ENCODE measurements at places on chromosomes 5 and 9. TPM values are rescaled to one million over a fixed set of nuclear protein-coding genes. Genes with fewer than 3 reads are reported as not detected.

CCDC127 gene
- total RNA-seq = 7.5 TPM

C5orf52 gene
- total RNA-seq = not detected

SPINK6 gene
- not detected for total RNA-seq

PSAT1 gene
- 0.20 TPM for total RNA-seq

GABRA1 gene
- not detected for total RNA-seq

NOL8 gene
- 13.5 TPM for total RNA-seq

TRIM36 gene
- total RNA-seq = 1.3 TPM

CCNJL gene
- total RNA-seq = 7.6 TPM

PRR7 gene
- total RNA-seq = 1.8 TPM

DNA sequence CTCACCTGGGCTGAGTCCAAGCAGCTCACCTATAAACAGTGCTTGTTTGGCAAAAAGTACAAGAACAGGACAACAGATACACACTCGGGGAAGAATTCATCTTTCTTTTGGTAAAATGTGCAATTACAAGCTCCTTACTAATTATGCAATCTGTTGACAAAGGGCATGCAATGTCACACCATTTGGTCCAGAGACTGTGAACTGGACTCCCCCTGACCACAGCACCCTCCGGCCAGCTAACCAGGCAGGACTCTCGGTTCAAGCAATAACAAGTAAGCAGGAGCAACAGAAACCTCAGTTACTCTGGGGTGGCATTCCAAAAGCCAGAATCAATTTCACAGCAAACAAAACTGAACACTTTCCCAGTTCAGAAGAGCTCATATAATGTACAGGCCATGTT lies 113.8 kb downstream of the GNAQ start:
- H3K4me3 ChIP-seq = no peak overlapping the region
- H3K27me3 ChIP-seq = no peaks in the 10 kb centered on the region
- H3K4me1 ChIP-seq = no peaks in the 10 kb centered on the region

DNA sequence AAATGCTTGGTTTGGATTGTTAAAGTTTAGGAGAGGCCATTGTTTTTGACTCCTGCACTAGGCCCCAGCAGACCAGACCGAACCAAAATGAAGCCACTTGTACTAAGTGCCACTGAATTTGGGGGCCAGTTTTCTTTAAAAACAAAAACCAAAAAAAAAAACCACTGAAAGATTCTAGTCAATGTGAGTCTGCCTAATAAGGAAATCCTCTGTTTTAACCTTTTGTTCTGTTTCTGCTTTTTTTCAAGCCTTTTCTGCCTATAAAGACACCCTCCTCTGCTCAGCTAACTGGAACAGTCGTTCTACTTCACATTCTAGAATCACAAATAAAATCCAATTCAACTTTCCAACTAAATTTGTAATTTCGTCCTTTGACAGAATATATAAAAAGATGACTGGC lies 64.9 kb downstream of the SERINC5 start:
- no peak overlapping the region for H3K4me3 ChIP-seq
- peak overlapping the region; percentile 90 for H3K27ac ChIP-seq
- DNase-seq = no peak
- peaks cover 63% of the 10 kb centered on the region for H3K4me1 ChIP-seq
- no peaks in the 10 kb centered on the region for H3K36me3 ChIP-seq

GRCh38 chr5:179414459-179415261 lies 69.4 kb upstream of the ADAMTS2 start:
- no peaks in the 10 kb centered on the region for H3K27me3 ChIP-seq
- H3K4me1 ChIP-seq = no peaks in the 10 kb centered on the region
- no peak overlapping the region for H3K27ac ChIP-seq
- no peaks in the 10 kb centered on the region for H3K36me3 ChIP-seq
- no peak overlapping the region for H3K4me3 ChIP-seq

DNA sequence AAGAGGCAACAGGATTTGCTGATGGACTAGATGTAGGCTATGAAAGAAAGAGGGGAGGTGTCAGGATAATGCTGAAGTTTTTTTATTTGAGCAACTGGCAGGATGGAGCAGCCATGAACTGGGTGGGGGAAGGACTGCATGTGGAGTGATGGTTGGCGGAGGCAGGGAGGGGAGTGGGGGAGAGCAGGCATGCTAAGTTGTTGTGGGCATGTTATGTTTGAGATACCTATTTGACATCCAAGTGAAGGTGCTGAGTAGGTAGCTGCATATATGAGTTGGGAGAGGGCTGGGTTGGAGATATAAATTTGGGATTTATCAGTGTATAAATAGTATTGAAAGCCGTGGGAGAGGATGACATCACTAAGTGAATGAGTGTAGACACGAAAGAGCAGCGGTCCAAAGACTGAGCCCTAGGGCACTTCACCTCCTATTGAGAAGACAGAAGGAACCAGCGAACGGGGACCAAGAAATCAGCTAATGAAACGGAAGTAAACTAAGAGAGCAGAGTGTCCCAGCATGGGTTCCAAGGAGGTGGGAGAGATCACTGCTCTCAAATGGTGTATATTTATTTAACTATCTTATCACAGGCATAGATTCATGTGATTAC lies 7.4 kb downstream of the BSPRY start:
- no peak overlapping the region for H3K4me3 ChIP-seq
- no peak for DNase-seq

- DNase-seq = no peak
- H3K4me3 ChIP-seq = no peak overlapping the region
- H3K36me3 ChIP-seq = no peaks in the 10 kb centered on the region
- peak overlapping the region; percentile 40 for H3K27ac ChIP-seq
These were observed 604.2 kb upstream of the CLINT1 start for GRCh38 chr5:158463188-158463587.

- no peaks in the 10 kb centered on the region for H3K27me3 ChIP-seq
- DNase-seq = no peak
- peaks cover 24% of the 10 kb centered on the region for H3K4me1 ChIP-seq
- H3K36me3 ChIP-seq = peaks cover 41% of the 10 kb centered on the region
- H3K27ac ChIP-seq = no peak overlapping the region
These were observed 1.6 kb downstream of the CLPTM1L start for GRCh38 chr5:1343315-1343751.

DNA sequence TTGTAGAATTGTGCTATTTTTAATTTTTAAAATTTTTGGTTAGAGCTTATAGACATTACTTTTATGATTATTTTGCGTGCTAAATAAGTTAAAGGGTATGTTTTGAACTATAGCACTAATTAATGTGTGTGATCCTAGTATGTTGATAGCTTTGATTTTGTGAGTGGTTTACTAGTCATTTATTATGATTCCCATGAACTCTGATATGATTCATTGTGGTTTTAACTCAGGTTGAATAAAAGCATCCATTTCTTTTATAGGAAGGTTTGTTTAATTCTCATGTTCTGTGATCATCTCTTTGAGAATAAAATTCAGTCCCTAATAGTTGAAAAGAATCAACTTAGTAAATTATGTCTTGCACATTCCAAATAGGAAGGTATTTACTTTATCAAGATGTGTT lies 22.5 kb downstream of the C5orf22 start:
- H3K4me3 ChIP-seq = no peak overlapping the region
- H3K27ac ChIP-seq = no peak overlapping the region
- no peaks in the 10 kb centered on the region for H3K27me3 ChIP-seq
- no peaks in the 10 kb centered on the region for H3K36me3 ChIP-seq
- H3K4me1 ChIP-seq = no peaks in the 10 kb centered on the region

GRCh38 chr5:172038167-172038566 lies 31.7 kb upstream of the FBXW11 start:
- peaks cover 7% of the 10 kb centered on the region for H3K4me1 ChIP-seq
- no peaks in the 10 kb centered on the region for H3K27me3 ChIP-seq
- H3K36me3 ChIP-seq = no peaks in the 10 kb centered on the region
- H3K4me3 ChIP-seq = no peak overlapping the region

DNA sequence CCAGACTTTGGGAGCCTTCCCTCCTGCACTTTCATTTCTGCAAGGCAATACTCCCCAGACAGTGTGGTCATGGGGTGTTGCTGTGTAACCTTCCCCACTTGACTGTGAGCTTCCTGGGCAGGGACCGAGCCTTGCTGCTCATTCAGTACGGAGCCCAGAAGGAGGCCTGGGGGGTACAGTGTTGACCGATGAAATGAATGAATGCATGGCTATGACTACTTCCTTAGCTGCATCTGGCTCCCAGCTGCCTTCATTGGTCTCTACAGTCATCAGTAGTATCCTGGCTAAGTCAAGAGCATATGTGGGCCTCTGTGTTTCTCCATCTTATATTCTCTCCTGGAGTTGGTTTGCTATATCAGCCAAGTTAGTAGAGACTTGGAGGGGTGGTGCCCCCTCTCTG lies 9.9 kb downstream of the FRMPD1 start:
- no peaks in the 10 kb centered on the region for H3K4me1 ChIP-seq
- H3K27ac ChIP-seq = no peak overlapping the region
- no peak overlapping the region for H3K4me3 ChIP-seq

GRCh38 chr5:13946111-13946510 lies 1.6 kb upstream of the DNAH5 start:
- no peaks in the 10 kb centered on the region for H3K36me3 ChIP-seq
- no peak overlapping the region for H3K4me3 ChIP-seq
- no peaks in the 10 kb centered on the region for H3K27me3 ChIP-seq

GRCh38 chr5:180070756-180071530 lies 616 bp downstream of the RNF130 start:
- H3K36me3 ChIP-seq = no peaks in the 10 kb centered on the region
- peaks cover 38% of the 10 kb centered on the region for H3K4me1 ChIP-seq
- no peaks in the 10 kb centered on the region for H3K27me3 ChIP-seq
- peak overlapping the region; percentile 95 for H3K4me3 ChIP-seq
- DNase-seq = no peak

- H3K36me3 ChIP-seq = no peaks in the 10 kb centered on the region
- no peak overlapping the region for H3K4me3 ChIP-seq
- no peak for DNase-seq
- H3K4me1 ChIP-seq = no peaks in the 10 kb centered on the region
These were observed 30.0 kb upstream of the ADRA1B start for GRCh38 chr5:159886296-159886695.

DNA sequence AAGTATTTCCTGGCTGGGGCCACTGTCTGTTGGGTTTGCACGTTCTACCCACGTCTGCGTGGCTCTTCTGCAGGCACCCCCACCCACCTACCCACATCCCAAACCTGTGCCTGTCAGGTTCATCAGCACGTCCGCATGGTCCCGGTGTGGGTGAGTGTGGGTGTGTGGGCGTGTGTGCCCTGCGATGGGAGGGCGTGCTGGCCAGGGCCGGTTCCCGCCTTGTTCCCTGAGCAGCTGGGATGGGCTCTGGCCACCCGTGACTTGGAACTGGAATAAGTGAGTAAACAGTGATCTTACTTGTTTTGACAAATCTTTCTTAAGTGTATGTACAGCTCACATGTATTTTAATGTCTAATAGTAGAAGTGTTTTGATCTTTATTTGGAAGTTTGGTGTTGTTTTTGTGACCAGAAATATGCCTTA lies 20.4 kb downstream of the ERGIC1 start:
- H3K4me1 ChIP-seq = peaks cover 58% of the 10 kb centered on the region
- DNase-seq = no peak
- no peak overlapping the region for H3K4me3 ChIP-seq
- H3K27me3 ChIP-seq = no peaks in the 10 kb centered on the region
- H3K36me3 ChIP-seq = no peaks in the 10 kb centered on the region

GRCh38 chr5:31231177-31231838 lies 37.8 kb downstream of the CDH6 start:
- peaks cover 10% of the 10 kb centered on the region for H3K4me1 ChIP-seq
- H3K27ac ChIP-seq = no peak overlapping the region
- H3K27me3 ChIP-seq = no peaks in the 10 kb centered on the region
- H3K36me3 ChIP-seq = no peaks in the 10 kb centered on the region
- DNase-seq = no peak

GRCh38 chr9:74643303-74643923 lies 146.3 kb downstream of the RORB start:
- H3K4me3 ChIP-seq = no peak overlapping the region
- H3K4me1 ChIP-seq = no peaks in the 10 kb centered on the region
- no peaks in the 10 kb centered on the region for H3K27me3 ChIP-seq
- DNase-seq = no peak

DNA sequence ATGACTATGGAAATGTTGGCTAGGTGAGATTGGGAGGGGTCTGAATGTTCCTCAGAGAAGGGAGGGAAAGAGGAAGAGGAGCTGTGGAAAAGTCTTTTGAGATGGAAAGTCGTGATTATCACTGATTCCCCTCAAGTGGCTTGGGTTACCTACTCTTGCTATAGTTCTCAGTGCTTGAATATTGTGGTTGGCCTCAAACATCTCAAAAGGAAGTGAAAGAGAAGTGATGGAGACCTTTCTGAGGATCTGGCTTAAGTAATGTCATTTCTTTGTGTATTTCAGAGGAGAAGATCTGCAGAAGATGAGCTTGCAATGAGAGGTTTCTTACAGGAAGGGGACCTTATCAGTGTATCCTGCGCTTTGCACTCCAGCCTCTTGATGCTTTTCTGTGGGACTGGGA lies 5.5 kb downstream of the EXOSC2 start:
- no peak overlapping the region for H3K4me3 ChIP-seq
- peaks cover 81% of the 10 kb centered on the region for H3K36me3 ChIP-seq
- no peaks in the 10 kb centered on the region for H3K27me3 ChIP-seq
- H3K27ac ChIP-seq = no peak overlapping the region
- peaks cover 25% of the 10 kb centered on the region for H3K4me1 ChIP-seq

DNA sequence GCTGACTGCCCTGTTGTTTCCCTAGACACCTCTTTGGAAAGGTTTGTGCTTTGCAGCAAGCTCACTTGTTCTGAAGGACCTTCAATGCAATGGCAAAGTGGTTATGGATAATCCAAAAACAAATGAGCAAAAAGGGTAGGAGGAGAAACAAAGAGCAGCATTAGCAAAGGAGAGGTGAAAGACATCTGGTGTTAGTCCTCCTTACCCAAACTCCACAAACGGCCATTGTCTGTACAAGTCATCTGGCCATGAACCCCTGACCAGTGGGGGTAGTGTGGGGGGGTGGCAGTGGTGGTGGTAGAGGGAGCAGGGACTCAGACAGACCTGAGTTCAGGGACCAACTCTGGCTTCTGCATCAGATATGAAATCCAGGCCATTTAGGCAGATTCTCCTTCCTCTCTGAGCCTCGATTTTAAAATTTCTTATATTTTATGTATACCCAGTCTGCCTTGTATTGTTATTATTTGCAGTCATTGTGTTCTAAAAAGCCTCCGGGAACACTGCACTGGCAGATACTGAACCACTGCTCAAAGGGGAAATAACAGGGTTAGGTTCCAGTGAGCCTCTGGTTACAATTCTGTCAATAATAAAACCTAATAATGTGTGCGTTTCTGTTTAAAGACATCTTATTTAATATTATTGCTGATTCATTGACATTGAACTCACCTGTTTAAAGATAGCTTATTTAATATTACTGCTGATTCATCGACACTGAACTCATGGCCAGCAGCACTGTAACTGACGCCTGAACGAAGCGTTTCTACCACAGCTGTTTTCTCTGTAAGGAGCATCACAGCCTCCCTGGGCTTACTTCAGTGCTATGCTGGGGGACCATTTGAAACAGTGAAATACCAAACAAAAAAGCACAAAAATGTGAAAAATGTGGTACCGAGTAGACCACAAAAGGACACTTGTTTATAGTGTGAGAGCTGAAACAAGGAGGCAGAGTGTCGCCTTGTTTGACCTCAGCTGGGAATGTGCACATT lies 156.0 kb downstream of the SEC61B start:
- no peak overlapping the region for H3K4me3 ChIP-seq
- H3K36me3 ChIP-seq = no peaks in the 10 kb centered on the region
- no peaks in the 10 kb centered on the region for H3K4me1 ChIP-seq
- H3K27ac ChIP-seq = no peak overlapping the region
- H3K27me3 ChIP-seq = no peaks in the 10 kb centered on the region

- no peak overlapping the region for H3K4me3 ChIP-seq
- H3K36me3 ChIP-seq = no peaks in the 10 kb centered on the region
- no peak for DNase-seq
- no peaks in the 10 kb centered on the region for H3K27me3 ChIP-seq
These were observed 40.4 kb downstream of the ADAMTS2 start for GRCh38 chr5:179304871-179305270.

- H3K27me3 ChIP-seq = no peaks in the 10 kb centered on the region
- no peak overlapping the region for H3K27ac ChIP-seq
- H3K4me1 ChIP-seq = no peaks in the 10 kb centered on the region
- no peaks in the 10 kb centered on the region for H3K36me3 ChIP-seq
- no peak overlapping the region for H3K4me3 ChIP-seq
These were observed 2.9 kb upstream of the CAVIN4 start for GRCh38 chr9:100575006-100575405.
